ENCODE measurements at places on chromosomes 6 and 20. TPM values are rescaled to one million over a fixed set of nuclear protein-coding genes. Genes with fewer than 3 reads are reported as not detected.
A peak's percentile ranks its signal among the peaks of the same experiment; 100 is the strongest.

Gene ADTRP
- not detected for total RNA-seq

- H3K36me3 ChIP-seq: no peaks in the 10 kb centered on the region
- no peaks in the 10 kb centered on the region for H3K4me1 ChIP-seq
- DNase-seq: no peak
Observed at GRCh38 chr6:25829375-25829774, 2.5 kb downstream of the SLC17A1 start.

- no peaks in the 10 kb centered on the region for H3K4me1 ChIP-seq
- no peak overlapping the region for H3K4me3 ChIP-seq
- no peak overlapping the region for H3K27ac ChIP-seq
- H3K36me3 ChIP-seq: no peaks in the 10 kb centered on the region
Observed at GRCh38 chr20:2382833-2383232, 2.1 kb downstream of the TGM6 start.

DNA sequence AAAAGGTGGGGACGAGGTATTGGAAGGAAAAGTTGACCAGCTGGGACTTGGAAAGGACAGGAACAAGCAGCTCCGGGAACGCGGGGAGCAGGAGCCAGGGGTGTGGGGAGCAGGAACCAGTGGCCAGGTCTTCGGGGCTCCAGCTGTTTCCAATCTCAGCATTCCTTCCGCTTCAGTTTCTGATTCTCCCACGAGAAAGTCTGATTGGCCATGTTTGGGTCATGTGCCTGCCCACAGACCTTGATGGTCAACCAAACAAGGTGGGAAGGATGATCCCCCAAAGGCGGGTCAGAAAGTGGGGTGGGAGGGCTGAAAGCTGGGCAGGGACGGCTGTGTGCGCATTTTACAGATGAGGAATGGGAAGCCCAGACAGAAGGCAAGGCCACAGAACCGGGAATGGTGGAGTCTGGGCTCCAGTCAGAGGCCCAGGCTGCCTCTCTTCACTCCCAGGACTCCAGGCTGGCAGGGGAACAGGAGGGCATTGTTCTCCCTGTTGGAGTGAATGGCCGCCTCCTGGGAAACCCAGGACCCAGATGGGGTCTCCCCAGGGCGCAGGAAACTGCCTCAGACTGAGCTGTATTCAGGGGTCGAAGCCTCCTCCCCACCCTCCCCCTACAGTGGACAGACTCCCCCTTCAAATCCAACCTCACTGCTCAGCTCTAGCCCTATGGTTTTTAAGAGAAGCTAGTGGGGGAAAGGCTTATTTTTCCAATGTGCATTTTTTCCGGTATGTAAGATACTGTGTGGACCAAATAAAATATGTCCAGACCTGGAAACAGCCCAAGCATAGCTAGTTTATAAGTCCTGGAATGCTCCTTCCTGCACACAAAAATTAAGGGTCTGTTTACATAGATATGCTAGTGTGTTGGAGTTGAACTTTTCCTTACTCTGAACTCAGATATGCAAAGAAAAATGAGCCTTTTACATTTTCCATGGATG, 12.2 kb upstream of the PTGIS start:
- no peaks in the 10 kb centered on the region for H3K36me3 ChIP-seq
- H3K4me3 ChIP-seq: no peak overlapping the region
- peak; percentile 49 for DNase-seq
- H3K4me1 ChIP-seq: no peaks in the 10 kb centered on the region
- peak overlapping the region; percentile 16 for H3K27ac ChIP-seq

- no peak overlapping the region for H3K4me3 ChIP-seq
- DNase-seq: no peak
- no peaks in the 10 kb centered on the region for H3K36me3 ChIP-seq
- no peak overlapping the region for H3K27ac ChIP-seq
- no peaks in the 10 kb centered on the region for H3K4me1 ChIP-seq
Observed at GRCh38 chr6:21754891-21755290, 161.3 kb downstream of the SOX4 start.

DNA sequence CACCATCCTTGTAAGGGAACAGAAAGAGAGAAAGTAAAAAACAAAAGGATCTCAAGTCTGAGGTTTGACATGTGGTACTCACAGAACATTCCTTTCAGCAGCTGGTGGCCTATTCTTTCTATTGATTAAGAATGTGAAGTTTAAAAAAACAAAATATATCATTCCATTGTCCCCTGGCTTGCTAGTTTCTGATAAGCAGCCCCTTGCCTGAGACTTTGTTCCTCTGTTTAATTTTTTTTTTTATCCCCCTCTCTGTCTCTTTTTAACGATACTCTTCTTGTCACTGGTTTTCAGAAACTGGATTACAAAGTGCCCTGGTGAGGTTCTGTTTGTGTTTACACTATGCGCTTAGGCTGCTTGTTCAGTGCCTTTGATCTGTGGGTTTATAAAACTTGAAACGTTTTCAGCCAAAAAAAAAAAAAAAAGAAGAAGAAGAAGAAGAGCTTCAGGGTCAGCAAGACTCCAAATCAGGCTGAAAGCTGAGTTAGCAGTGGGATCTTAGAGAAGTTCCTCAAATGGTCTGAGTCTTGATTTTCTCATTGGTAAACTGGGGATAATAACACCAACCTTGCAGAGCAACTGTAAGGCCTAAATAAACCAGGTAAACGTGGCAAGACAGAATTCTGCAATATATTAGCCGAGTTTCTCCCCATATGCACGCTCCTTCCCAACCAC, 45.1 kb upstream of the SLC22A23 start:
- no peak overlapping the region for H3K27ac ChIP-seq
- no peaks in the 10 kb centered on the region for H3K36me3 ChIP-seq
- H3K4me1 ChIP-seq: no peaks in the 10 kb centered on the region
- no peaks in the 10 kb centered on the region for H3K27me3 ChIP-seq

Gene OARD1
- 13.5 TPM for total RNA-seq

Gene SCAF8
- 46.3 TPM for total RNA-seq

DNA sequence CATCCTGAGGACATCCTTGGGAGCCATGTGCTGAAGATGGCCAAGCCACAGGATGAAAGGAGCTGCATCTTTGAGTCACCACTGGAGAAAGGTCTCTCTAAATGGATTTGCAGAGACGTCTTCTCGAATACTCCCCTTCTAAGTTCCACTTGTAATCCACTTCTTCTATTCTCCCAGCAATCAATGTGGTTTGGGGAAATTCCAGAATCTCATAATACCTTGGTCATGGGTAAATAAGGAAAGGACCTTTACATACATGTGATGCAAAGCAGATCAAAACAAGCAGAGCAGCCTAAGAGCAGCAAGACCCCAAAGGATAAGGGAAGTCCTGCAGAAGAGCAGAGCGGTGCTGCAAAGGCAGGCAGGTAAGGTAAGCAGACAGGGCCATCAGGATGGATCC, 35.3 kb downstream of the TRIM38 start:
- H3K4me1 ChIP-seq: peaks cover 7% of the 10 kb centered on the region
- no peak overlapping the region for H3K4me3 ChIP-seq
- H3K27me3 ChIP-seq: no peaks in the 10 kb centered on the region
- no peak overlapping the region for H3K27ac ChIP-seq
- peaks cover 17% of the 10 kb centered on the region for H3K36me3 ChIP-seq
